Bronchial epithelial cell (primary cell): ENCODE measurements at places on chromosomes 3 and 15.

GRCh38 chr15:35477312-35478262 is 68.4 kb downstream of the DPH6 start:
- DNase-seq, result no peak

GRCh38 chr15:34001536-34001935 is 33.2 kb downstream of the CHRM5 start:
- DNase-seq, result peak; percentile 70

DNA sequence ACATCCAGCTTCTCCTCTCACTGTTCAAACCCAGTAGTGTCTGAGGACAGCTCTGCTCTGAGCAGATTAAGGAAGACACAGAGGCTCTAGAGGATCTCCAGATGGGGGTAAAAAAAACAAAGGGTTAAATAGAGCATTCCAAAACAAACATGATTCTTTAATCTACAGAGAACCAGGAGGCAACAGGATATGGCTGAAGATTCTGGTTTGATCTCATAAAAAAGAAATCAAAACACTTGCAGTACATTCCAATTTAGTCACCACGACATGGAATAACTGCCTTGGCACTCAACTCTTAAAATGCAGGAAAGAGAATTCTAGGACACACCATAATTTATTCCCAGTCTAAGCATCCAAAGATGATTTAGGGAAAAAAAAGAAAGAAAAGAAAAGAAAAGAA is 32.0 kb downstream of the TM4SF4 start:
- no peak for DNase-seq

DNA sequence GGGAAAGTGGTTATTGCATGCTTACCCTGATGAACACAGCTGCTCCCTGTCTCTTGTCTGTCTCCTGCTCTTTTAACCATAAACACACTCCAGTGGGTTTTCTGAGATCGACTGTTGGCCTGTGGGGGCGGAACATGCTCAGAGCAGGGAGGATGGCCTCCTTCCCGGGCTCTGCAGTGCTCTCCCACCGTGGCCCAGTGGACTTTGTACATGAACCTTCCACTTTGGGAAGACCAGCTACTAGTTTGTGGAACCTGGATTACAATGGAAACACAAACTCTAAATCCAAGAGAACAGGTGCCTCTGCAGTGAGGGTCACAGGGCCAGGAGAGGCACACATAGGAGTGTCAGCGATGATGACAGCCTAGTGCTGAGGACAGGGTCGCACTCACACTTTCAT is 56.5 kb downstream of the KLF13 start:
- no peak for DNase-seq

DNA sequence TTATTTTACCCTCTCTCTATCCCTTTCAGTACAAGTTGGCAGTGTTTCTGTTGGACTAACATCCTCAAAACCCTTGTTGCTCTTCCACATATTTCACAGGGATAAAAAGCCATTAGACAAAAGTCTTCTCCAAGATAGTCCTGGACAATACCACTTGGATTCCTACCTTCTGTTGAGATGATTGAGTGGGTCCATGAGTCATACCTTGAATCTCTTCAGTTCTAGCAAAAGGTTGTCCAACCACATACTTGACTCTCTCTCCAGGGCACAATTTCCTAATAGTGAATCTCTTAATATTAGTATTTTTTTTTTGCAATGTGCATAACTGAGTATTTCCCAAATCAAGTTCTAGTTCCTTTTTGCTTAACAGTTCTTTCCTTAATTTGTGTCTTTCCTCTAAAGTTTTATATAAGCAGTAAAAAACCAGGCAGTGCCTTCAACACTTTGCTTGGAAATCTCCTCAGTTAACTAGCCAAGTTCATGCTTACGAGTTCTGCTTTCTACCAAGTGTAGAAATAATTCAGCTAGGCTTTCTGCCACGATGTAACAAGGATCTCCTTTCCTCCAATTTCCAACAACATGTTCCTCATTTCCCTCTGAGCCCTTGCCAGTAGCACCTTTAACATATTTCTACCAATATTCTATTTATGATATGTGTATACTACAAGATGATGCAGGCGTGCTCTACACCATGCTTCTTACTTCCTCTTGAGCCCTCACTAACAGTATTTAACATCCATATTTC is 68.3 kb upstream of the NEO1 start:
- DNase-seq, result peak; percentile 39

- DNase-seq, result no peak
These were observed 7.6 kb upstream of the ACOX2 start for GRCh38 chr3:58544541-58544940.

- DNase-seq, result no peak
These were observed 185.2 kb downstream of the TBC1D2B start for GRCh38 chr15:77892335-77892734.

DNA sequence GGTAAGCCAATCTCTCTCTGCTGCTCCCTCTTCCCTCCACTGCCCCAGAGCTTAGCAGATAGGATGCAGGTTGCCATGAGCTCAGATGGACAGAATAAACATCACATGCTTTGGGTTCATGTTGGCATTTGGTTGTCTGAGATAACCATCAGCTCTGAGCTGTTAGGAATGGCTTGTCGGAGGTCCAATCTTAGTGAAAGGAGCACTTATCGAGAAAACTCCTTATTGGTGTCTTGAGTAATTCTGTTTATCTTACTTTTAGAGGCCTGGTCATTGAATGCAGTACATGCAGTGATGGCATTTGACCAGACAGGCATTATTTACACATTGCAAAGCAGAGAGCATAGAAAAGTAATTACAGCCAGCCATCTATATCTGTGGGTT is 99.7 kb downstream of the CEMIP start:
- no peak for DNase-seq

GRCh38 chr3:129690963-129691362 is 84.5 kb upstream of the PLXND1 start:
- DNase-seq, result no peak

DNA sequence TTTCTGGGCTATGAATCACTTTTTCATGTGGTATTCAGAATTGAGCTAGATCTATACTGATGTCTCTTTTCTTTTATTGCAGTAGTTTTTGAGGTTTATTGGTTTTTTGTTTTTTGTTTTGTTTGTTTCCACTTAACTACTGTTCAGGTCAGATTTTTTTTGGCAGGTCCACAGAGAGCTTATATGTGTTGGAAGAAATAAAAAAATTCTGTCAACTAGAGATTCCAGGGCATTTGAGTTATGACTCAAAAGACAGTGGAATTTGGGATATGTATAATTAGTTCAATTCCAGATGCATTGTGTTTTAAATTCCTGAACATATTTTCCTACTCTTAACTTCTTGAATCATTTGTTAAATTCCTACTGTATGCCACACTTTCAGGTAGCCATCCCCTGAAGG is 727.2 kb downstream of the SI start:
- DNase-seq, result no peak

DNA sequence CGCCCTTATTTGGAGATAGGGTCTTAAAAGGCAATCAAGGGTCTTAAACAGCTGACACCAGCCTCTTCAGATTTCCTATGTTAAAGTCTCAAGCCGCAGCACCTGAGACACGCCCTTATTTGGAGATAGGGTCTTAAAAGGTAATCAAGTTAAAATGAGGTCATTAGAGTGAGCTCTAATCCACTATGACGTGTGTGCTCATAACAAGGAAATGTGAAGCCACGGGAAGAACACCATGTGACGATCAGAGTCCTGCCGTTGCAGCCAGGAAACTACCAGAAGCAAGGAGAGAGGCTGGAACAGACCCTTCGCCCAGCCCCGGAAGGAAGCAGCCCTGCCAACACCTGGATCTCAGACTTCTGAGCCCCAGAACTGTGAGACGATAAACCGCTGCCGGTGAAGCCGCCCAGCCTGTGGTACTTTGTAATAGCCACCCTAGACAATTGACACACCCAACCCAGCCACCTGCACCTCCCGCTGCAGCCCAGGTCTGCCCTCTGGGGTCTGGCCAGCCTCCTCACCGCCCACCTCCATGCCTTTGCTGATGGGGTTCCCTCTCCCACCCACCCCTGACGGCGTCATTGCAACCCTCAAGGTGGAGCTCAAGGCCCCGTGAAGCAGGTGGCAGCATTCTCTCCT is 137.9 kb downstream of the MEGF11 start:
- peak; percentile 1 for DNase-seq

DNA sequence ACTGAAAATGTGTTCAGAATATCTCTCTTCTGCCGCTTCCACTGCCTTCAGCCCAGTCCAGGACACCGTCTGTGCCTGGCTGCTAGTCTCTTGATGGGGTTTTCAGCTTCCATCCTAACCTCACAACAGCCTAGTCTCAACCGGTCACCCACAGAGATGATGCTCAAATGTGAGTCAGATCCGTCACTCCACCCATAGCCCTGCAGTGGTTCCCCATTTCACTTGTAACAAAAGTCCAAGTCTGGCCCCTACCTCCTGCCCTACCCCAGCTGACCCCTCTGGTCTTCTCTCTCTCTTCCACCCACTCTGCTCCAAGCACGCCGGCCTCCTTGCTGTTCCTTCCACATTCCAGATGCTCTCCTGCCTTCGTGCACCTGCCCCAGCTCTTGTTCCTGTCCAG is 68.1 kb downstream of the PPARG start:
- no peak for DNase-seq

DNA sequence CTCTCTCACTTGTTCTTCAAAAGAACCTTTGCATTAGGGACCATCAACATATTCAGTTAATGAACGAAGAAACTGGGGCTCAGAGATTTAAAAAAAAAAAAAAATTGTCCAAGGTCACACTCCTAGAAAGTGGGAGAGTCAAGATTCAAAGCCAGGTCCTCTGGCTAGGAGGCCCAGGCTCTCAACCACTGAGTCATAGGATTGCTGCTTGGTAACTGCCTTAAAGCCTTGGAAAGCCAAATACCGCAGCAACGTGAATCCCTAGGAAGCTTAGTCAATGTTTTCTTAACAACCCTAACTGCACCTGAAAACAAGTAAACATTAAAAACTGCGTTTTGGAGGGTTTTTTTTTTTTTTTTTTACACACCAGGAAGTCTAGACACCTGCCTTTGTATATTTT is 156.8 kb downstream of the WNT5A start:
- DNase-seq, result peak; percentile 91

DNA sequence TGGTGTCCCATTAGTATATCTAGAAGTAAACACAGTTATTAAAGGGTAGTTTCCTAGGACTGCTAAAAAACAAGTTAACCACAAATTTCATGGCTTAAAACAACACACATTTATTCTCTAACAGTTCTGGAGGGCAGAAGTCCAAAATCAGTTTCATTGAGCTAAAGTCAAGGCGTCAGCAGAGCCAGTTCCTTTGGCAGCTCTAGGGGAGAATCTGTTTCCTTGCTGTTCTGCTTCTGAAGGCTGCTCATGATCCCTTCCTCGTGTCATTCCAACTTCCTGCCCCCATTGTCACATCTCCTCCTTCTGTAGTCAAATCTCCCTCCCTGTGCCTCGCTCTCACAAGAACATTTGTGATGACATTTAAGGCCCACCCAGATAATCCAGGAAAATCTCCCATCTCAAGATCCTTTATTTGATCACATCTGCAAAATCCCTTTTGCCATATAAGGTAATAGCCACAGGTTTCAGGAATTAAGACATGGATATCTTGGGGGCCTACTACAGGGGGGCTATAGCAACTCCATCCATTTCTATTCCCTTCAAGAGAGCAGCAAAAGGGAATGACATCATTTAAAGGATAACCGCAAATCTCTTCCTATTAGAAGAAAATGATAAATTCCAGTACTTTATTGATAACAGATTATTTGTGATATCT is 50.1 kb downstream of the GPR176 start:
- no peak for DNase-seq

DNA sequence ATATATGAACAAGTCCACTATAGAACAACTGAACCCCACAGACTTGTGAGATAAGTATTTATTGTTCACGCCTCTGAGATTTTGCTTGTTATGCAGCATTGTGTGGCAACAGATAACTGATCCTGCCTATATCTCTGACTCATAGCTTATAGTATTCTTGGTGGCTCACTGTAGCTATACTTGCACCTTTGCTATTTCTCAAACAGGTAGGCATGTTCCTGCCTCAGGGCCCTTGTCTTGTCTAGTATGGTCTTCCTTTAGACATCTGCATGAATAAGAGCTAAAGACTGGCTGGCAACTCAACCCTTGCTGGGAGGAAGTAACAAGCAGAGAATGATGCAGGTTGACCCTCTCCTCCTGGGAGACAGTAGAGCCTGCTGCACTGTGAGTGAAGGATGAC is 256.1 kb downstream of the CHST2 start:
- peak; percentile 59 for DNase-seq

DNA sequence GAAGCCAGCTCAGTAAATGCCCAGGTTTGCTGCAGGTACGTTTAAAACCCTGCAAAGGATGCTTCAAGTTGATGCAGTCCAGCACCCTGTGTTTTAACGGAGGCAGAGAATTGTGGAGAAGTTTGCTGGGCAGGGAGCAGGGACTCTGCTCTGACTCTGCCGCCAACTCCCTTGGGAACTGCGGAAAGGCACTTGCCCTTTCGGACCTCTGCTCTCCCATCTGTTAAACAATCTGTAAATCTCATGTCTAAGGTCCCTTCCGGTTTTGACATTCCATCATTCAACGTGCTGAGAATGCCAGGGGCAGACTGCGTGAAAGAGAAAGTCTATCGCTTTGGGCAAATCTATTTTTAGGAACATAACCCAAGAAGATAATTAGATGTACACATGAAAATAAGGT is 184.5 kb downstream of the OPA1 start:
- no peak for DNase-seq

- DNase-seq, result no peak
These were observed 87.0 kb upstream of the TTBK2 start for GRCh38 chr15:43007551-43007950.

- no peak for DNase-seq
These were observed 9.0 kb downstream of the PIK3R4 start for GRCh38 chr3:130737622-130738021.

DNA sequence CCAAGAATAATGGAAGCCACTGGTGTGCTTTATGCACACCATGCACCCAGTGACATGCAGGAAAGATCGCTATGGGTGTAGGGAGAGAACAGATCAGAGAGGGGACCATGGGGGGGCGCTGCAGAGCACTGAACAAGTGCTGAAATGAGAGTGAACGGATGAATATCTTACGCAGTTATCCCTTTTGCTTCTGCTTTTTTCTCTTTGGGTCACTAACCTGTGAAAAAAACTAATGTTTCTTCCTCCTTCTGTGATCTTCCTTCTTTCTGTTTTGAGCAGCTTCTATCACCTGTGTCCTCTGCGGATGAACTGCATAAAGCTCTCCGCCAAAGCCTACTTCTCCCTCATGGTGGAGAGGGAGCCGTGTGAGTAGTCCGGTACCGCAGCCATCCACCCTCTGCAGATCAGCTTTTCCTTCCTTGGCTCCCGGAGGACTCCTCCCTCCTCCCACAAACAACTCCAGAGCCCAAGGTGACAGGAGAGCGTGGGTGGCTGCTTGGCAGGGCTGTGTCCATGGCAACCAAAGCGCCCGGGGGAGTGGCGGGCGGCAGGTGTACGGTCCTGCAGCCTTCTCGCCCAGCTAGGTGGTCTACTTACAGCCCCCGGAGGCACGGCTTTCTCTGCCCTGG is 106.2 kb downstream of the DGKG start:
- peak; percentile 55 for DNase-seq
